ENCODE measurements at places on chromosomes 7 and 10.

- peak; percentile 77 for DNase-seq
Observed at GRCh38 chr7:44748045-44748947, at the start of gene ZMIZ2. Gene ZMIZ2 (plus strand): TSS chr7:44748847. CDS start chr7:44756250, 7,403 bp downstream.

GRCh38 chr10:86446440-86446839 is 75.2 kb downstream of the WAPL start:
- DNase-seq: no peak

GRCh38 chr10:3783682-3784432 is 1.2 kb downstream of the KLF6 start:
- DNase-seq: no peak

DNA sequence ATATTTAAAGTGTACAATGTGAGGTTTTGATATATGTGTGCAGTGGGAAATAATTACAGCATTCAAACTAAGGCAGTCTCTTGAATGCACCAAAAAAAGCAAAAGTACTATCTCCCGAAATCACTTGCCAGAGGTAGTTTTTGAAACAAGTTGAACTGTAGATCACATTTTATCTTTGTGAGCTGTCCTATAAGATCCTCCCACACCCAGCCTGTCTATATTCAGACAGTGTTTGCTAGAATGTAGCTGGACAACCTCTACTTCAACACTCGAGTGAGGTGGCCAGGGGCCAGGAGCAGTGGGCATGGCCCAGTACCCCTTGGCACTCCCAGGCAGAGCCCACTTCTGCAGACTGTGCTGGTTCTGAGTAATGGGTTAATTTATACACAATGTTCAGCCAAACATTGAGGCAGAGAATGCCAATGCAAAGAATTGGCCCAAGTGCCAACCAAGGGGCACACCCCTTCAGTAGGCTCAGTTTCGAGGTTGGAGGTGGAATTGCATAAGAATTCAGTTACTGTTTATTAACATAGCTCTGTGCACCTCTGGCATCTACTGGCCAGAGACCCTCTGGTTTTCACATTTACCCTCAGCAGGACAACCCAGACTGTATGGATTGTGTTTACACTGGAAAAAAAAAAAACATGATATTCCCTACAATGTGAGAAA is 70.5 kb downstream of the AHR start:
- DNase-seq: no peak

DNA sequence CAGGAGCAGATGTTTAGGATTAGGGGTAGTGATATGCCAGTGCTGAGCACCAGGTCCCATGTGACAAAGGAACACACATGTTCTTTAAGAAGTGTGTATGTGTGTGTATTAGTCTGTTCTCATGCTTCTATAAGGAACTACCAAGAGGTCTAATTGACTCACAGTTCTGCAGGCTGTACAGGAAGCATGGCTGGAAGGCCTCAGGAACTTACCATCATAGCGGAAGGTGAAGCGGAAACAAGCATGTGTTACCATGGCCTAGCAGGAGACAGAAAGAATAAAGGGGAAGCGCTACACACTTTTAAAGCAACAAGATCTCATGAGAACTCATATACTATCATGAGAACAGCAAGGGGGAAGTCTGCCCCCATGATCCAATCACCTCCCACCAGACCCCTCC is 22.8 kb upstream of the PDZD8 start:
- DNase-seq: no peak

DNA sequence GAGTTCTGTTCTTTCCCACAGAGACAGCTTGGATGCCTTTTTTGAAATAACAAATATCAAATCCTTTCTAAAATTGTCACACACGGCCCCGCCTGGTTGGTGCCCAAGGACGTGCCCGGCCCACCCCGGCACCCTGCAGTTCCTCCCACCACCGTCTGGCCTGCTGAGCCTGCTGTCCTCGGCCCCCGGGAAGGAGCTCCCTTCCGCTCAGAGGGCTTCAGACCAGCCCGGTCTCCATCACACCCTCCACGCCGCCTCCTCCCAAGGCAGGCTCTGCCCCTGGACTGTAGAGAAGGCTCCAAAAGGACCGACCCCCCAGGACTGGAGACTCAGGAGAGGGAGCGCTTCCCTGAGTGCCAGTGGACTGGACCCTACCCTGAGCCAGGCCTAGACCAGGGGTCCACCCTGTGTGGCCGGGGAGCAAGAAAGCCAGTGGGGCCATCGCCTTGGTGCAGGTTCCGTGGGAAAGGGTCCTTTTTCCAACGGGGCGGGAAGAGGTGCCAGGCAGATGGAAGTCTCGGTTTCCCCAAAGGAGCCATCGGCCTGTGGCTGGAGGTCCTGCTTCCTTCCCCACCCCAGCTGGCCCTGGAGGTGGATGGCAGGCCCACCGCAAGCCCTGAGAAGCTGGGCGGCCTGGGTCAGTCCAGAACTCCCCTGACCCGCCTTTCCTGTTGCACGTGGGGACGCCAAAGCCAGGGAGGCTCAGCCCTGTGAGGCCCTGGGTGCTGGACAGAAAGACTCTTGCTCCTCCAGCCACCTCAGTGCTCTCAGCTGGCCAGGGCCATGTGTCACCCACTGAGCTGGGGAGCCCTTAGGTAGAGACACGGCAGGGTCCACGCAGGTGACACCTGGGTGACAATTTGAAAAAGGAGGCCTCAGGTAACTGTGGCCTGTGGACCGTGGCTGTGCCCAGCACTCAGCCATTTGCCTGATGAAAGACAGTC is 69.8 kb downstream of the PWWP2B start:
- no peak for DNase-seq

- no peak for DNase-seq
Observed at GRCh38 chr7:93048136-93048930, 69.4 kb downstream of the SAMD9 start.

Data from A172 (cell line).